ENCODE measurements at places on chromosomes 16 and 17.

GRCh38 chr16:17416461-17417311 is 54.1 kb downstream of the XYLT1 start:
- peak; percentile 40 for DNase-seq

GRCh38 chr16:10878644-10879501 is 1.9 kb downstream of the CIITA start:
- DNase-seq = peak; percentile 32

- DNase-seq = no peak
Measured at GRCh38 chr16:2384426-2384825, 43.9 kb upstream of the ABCA3 start.

DNA sequence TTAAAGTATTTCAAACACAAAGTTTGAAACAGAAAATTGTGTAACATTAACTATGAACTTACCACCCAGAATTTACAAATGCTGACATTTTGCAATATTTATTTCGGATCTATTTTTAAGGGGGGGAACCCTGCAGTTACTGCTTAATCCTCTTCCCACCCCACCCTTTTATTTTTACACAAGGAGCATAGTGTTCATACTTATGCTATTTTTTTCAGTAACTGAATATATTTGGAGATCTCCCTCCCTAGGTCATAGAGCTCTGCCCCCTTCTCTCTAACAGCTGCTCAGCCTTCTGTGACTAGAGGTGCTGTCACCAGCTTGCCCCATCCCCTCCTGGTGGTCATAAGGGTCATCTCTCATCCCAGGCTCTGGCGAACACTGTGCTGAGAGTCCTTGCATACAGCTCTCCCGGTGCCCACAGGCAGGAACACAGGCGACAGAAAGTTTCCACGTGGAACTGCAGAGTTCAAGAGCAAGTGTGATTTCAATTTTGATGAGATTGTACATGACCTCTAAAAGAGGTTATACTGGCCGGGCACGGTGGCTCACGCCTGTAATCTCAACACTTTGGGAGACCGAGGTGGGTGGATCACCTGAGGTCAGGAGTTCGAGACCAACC is 44.2 kb downstream of the SNX20 start:
- DNase-seq = no peak

GRCh38 chr17:48374650-48375230 is 55.3 kb downstream of the SKAP1 start:
- DNase-seq = peak; percentile 6

GRCh38 chr16:80711406-80711805 is 93.0 kb downstream of the CDYL2 start:
- no peak for DNase-seq

GRCh38 chr17:76153202-76153601 is 12.2 kb upstream of the FOXJ1 start:
- DNase-seq = no peak

- no peak for DNase-seq
Measured at GRCh38 chr17:66443166-66443565, 140.8 kb downstream of the PRKCA start.

- DNase-seq = no peak
Measured at GRCh38 chr17:18108401-18109312, at the start of gene MYO15A. MYO15A (plus strand) TSS chr17:18108756; CDS start chr17:18118801, 10,045 bp downstream.

- DNase-seq = peak; percentile 88
Measured at GRCh38 chr17:40373324-40373723, 8.8 kb upstream of the GJD3 start.

GRCh38 chr17:38401459-38401858 is 26.8 kb upstream of the ARHGAP23 start:
- no peak for DNase-seq

DNA sequence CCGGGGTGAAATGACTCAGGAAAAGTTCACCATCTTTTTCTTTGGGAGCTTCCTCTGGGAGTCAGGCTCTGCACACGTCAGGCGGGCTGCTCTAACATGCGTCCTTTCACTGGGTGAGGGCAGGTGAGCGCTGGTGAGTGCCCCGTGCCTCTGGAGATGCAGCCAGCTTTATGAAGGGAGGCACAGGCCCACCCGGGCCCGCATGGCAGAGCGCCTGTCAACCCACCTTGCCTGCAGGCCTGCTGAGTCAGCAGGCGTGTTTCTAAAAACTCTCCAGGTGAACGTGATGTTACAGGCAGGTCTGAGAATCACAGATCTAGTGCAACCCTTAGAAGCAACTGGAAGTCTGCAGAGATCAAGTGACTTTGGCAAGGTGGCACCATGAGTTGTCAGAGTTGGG is 18.4 kb downstream of the MAP1LC3B start:
- no peak for DNase-seq

- no peak for DNase-seq
Measured at GRCh38 chr16:10961231-10961630, 16.9 kb downstream of the CLEC16A start.

DNA sequence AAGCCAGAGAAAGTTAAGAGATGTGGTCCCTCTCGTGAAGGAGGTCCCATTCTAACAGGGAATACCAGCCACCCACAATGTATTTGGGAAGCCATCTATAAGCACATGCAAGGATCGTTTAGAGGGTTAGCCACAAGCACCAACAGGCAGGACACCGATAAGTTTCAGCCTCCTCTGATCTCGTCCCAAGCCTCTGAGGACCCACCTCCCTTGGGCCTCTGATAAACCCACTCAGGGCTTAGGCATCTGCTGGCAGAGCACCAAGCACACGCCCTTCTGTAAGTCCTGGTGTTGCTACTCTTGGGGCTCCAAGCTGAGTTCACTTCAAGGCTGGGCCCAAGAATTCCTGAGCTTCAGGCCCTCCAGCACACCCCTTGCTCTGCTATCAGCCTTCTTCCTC is 5.4 kb upstream of the PNPO start:
- DNase-seq = peak; percentile 72

GRCh38 chr17:3030096-3030495 is 33.3 kb downstream of the OR1D5 start:
- DNase-seq = no peak

DNA sequence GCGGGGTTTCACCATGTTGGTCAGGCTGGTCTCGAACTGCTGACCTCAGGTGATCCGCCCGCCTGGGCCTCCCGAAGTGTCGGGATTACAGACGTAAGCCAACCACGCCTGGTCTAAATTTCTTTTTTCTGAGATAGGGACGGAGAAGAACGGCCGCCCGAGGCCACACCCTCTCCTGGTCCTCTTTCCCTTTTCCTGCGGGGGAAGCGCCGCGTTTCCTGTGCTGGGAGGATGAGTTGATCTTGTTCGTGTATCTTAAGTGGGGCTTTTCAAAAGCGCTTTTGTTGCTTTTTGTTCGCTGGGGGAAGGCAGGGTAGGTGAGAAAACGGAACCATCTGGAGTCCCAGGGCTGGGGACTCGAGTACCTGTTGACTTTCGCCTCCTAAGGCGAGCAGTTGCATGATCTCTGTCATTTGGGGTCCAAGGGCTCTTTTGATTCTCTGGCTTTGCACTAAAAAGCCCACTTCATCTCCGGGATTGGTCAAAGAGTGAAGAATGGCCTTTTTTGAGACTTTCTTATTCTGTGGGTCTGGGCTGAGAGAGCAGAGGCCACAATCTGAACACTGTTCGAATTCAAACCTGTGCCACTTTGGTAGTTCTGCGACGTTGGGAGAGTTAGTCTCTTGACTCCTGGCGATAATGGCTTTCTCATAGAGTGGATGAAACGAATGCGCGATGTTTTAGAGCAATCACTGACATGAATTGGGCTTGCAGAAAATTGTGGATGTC is 1.3 kb downstream of the FUS start:
- DNase-seq = no peak

DNA sequence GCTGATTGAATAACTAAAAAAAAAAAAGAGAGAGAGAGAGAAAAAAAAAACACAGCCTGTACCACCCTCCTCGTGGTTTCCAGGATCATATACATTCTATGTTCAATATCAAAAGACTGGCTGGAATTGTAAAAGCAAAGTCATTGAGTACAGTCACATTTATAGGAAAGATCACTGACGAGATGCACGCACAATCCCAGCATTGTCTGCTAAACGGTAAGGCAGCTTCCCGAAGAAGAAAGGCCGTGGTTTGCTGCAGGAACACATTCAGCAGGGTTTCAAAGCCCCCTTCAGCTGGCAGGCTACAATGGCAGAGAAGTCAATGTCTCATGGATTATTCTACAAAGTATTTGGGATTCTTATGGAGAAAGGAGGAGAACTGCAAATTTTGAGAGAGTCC is 9.3 kb downstream of the NQO1 start:
- DNase-seq = no peak

DNA sequence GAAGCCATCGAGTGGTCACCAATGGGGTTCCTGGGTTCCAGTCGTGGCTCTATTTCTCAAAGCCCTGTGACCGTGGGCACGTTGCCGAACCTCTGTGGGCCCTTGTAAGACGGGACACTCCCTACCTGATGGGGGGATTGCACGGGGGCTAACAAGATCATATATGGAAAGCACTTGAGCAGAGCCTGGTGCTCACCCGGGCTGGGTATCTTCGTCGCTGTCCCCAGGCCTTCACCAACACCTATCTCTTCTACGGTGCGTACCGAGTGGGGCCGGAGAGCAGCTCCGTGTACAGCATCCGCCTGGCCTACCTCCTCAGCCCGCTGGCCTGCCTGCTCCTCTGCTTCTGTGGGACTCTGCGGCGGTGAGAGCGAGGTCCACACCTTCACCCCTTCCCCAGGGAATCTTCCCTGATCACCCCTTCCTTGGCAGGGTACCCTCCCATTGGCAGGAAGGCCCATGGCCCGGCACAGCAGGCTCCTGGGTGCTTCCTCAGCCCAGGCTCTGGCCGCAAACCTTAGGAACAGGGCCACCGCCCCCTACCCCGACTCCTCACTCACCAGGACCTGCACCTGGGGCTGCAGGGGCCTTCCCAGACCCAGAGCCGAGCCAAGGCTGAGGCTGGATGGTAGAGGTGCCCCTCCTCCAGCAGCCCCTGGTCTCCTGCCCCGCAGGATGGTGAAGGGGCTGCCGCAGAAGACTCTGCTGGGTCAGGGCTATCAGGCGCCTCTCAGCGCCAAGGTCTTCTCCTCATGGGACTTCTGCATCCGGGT is 2.8 kb downstream of the TMC8 start:
- DNase-seq = no peak
